ENCODE measurements at places on chromosomes 3 and 15.

GRCh38 chr15:79962178-79962577 is 8.8 kb downstream of the BCL2A1 start:
- no peak for DNase-seq

DNA sequence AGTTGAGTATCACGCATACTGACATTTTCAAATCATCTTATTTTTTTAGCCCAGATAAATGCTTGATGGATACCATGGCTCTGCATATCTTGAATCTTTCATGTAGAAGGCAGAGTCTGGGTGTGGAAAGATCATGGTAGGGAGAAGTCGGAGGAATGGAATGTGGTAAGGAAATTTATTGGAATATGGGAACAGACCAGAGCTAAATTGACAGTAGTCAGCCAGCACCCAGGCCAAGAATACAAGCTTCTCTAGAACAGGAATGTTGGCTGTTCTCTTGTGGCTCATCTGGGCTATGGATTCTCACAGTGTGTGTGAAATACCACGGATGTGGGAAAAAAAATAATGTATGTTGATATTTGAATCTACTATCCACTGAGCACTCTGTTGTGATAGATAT is 305.7 kb upstream of the COL8A1 start:
- DNase-seq = no peak

- DNase-seq = no peak
Observed at GRCh38 chr3:56355570-56356185, 112.6 kb downstream of the ERC2 start.

GRCh38 chr3:52880474-52880873 is 16.9 kb downstream of the STIMATE start:
- no peak for DNase-seq

DNA sequence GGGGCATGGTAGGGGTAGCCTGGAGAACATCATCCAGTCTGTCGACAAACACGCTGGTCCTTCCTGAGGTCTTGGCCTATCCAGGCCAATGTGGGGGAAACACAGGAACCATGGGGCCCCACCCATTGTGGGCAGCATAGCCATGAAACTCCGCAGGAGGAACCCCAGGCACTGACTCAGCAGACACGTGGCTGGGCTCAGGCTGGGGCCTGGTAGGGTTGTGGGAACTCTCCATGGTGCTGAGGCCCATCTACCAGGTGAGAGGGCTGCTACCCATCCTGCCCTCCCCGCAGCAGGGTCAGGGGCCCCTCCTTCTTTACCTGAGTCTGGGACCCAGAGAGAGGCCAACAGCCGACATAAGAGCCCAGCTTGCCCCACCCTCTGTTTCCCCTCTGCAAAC is 22.6 kb upstream of the CACNA2D2 start:
- DNase-seq = peak; percentile 11

DNA sequence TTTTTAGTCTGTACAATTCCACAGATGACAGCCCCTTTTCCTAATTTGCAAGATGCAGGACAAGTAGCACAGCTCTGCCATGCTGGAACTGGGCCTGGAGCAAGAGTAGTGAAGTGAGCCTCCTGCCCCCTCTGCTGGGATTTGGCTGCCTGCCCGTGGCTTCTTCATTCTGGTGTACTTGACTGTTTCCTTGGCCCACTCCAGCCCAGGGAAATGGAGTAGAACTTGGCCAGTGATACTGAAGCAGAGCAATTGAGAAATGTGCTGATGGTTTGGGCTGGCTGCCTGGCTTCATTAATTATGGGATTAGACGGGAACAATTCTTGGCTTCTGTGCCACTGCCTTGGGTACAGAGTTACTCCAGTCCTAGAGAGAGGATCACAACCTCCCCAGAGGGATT is 2.8 kb downstream of the GPD1L start:
- no peak for DNase-seq

- DNase-seq = no peak
Observed at GRCh38 chr3:63521657-63522056, 130.8 kb upstream of the SNTN start.

- DNase-seq = no peak
Observed at GRCh38 chr15:100832149-100832942, 47.3 kb upstream of the ALDH1A3 start.

GRCh38 chr15:70615435-70616310 is 147.7 kb downstream of the UACA start:
- DNase-seq = no peak

GRCh38 chr3:72462595-72463011 is 385.6 kb downstream of the SHQ1 start:
- DNase-seq = no peak

- DNase-seq = no peak
Observed at GRCh38 chr3:66561367-66561766, 60.5 kb upstream of the LRIG1 start.

DNA sequence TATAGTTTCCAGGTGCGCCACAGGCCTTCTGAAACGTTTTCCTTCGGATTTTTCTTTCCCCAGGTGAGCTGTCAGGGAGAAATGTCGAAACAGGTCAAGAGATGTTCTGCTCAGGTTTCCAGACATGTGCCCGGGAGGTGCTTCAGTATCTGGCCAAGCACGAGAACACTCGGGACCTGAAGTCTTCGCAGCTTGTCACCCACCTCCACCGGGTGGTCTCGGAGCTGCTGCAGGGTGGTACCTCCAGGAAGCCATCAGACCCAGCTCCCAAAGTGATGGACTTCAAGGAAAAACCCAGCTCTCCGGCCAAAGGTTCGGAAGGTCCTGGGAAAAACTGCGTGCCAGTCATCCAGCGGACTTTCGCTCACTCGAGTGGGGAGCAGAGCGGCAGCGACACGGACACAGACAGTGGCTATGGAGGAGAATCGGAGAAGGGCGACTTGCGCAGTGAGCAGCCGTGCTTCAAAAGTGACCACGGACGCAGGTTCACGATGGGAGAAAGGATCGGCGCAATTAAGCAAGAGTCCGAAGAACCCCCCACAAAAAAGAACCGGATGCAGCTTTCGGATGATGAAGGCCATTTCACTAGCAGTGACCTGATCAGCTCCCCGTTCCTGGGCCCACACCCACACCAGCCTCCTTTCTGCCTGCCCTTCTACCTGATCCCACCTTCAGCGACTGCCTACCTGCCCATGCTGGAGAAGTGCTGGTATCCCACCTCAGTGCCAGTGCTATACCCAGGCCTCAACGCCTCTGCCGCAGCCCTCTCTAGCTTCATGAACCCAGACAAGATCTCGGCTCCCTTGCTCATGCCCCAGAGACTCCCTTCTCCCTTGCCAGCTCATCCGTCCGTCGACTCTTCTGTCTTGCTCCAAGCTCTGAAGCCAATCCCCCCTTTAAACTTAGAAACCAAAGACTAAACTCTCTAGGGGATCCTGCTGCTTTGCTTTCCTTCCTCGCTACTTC is 3.8 kb downstream of the BHLHE40 start:
- no peak for DNase-seq

DNA sequence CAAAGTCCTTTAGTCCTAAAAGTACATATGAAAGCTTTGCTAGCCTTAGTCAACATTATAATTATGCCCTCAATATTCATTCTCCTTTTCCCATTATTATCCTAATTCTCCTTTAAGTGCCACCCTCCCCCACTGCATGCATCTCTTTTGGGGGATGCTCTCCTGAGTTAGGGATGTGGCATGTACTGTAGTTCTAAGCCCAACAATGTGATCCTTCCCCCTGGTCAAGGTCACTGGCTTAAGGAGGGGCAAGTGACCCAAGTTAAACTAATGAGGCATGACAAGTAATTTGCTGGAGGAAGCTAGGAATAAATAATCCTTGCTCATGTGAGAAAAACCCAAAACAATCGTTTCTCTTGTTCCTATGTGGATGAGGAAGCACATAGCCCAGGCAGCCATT is 343.9 kb upstream of the SUCLG2 start:
- DNase-seq = no peak

DNA sequence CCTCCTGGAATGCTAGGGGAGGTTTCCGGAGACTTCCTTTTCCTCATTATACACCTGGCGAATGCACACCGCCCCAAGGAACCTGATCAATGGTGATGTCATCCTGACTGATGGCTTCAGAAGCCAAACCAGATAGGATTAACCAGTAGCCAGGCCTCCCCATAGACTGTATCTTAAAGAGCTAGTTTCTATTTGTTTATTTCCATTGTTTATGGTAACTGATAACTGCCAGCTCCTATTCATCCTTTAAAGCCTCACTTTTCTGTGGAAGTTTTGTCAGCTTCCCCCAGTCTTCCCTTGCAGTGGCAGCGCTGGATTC is at the start of gene MKRN2OS:
Gene MKRN2OS (minus strand): TSS at position 27 of the 319 bp plus-strand sequence. CDS start 35 bp downstream, outside the sequence.
- no peak for DNase-seq

DNA sequence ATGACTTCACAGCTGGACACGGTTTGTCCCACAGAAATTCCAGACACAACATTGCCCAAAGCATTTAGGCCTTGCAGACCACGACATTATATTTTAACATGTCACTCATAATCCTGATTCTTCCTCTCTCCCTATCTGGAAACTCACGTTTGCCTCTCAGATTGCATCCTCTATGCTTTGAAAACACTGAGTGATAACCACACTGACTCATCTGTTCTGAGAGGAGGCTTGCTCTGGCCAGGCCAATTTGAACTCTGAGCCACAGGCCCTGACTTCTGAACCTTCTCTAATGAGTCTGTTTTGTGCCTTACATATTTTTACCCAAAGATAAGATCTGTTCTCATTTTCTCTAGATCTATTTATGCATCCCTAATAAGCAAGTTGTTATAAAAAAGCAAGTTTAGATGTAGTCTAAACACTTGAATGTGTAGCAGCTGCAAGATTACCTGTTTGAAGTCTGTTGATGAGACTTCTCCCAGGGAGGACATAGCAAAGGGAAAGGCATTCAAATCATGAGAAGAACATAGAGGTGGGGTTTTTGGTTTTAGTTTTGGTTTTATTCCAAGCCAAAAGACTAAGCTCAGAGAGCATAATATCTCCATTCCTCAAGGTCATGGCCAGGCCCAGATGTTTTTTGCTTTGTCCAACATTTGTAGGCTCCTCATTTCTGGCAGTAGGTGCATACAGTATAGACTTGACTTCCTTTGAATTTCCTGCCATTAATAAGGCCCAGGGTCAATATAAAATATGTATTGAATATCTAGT is 234.4 kb upstream of the LRTM1 start:
- no peak for DNase-seq

DNA sequence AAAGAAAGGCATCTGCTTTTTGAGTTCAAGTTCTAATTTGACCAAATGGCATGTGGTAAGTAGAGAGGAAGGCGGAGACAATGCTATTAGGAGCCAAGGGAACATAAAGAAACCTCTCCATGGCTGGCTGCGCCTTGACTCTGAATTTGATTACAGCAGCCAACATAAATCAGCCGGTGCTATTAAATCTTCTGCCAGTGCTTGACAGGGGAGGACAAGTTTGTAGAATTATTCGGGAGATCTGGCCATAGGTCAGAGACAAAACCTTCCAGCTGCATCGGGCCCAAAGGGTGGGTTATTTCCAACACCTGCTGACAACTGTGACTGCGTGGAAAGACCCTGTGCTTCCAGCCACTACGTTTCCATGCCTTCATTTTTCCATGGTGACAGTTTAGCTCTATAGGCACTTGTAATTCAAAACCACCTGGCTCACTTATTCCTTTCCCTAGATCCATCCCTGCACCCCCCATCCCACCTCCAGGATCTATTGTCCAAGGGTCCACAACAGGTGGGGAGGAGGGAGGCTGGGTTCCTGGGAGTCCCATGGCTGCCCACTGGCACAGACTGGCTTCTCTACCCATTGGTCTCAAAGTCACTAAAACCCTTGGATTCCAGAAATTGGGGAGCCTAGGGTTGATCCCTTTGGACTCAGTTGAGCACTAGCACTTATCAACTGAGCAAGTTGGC is 15.9 kb downstream of the COLQ start:
- no peak for DNase-seq

All from activated CD8-positive, alpha-beta memory T cell treated with anti-CD3 and anti-CD28 coated beads for 1 hour (primary cell).